HTR-8/SVneo (cell line): ENCODE measurements at places on chromosomes 2 and 18.

DNA sequence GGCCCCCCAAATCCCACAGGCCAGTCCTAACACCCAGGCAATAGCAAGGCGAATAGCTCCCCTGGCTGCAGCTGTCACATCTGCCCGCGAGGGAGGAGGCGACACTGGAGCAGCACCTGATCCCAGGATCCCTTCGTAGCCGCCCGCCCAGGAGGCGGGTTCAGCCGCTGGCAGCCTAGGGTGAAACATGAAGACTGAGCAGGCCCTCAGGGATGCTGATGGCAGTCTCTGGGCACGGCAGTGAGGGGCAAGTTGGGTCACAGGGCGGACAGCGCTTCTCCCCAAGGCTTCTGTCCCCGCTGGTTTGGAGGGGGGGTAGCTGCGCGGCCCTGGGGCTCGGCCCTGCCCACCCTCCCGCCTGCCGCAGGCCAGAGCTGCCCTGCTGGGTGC, 1.9 kb downstream of the DNMT3A start:
- DNase-seq, result no peak

GRCh38 chr2:166017208-166017607, 63.6 kb upstream of the TTC21B start:
- no peak for DNase-seq

DNA sequence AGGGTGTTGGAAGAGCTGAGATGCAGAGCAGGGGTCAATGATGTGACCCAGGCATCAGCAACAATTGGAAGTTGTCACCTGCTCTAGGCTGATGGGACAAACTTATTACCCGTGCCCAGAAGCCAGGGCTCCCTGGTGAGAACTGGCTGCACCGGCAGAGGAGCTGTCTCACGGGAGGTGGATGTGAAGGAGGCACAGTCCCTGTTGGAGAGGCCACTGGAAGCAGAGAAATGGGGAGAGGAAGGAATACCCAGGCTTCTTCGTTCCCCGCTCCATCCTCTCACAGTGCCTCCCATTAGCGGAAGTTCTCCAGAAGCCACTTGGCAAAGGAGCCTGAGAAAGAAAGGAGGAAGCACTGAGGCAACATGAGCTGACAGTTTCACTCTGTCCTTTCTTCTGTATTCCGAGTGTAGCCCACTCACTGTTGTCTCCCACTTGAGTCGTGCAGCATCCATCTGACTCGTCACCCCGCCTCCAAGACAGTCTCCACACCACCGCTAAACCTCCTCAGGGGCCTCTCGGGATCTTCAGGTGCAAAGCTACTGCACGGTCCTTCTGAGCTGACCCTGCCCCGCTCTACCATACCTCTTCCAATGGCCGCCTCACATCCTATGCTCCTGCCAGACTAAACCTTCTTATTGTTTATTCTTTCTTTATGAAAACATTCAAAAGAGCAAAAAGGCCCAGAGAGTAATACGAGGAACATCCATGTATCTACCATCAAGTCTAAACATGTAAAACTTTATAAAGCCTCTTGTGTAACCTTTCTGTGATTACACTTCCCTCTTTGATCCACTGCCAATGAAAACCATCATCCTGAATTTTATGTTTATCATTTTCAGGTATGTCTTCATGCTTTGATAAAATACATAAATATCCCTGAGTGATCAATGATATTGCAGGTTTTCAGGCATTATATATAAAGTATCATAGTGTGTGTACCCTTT, 19.1 kb upstream of the AFTPH start:
- no peak for DNase-seq

DNA sequence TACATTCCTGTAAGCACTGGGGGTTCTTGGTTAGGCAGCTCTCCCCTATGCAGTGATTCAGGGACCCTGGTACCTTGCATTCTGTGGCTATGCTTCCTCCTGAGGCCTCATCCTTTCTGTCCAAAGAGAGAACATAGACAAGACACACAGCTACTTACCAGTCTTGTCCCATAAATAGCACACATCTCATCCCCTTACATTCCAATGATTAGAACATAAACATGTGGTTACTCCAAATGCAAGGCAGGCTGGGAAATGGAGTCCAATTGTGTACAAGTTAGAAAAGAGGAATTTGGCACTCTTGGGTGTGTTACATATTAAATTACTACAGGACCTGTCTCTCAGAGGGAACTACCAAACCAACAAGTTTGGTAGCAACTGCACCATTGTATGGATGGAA, 171.3 kb downstream of the ARHGAP15 start:
- no peak for DNase-seq

- peak; percentile 24 for DNase-seq
Measured at GRCh38 chr2:178282075-178282815, 87.9 kb downstream of the OSBPL6 start.

GRCh38 chr2:35503311-35503710, 852.3 kb upstream of the CRIM1 start:
- peak; percentile 12 for DNase-seq
